ENCODE measurements at places on chromosomes 13 and 19. TPM values are rescaled to one million over a fixed set of nuclear protein-coding genes. Genes with fewer than 3 reads are reported as not detected.

FGF9 gene
- total RNA-seq = not detected

ZNF66 gene
- total RNA-seq = 0.27 TPM

FFAR1 gene
- not detected for total RNA-seq

CCDC194 gene
- total RNA-seq = not detected

LYPD3 gene
- 0.29 TPM for total RNA-seq

TEX29 gene
- not detected for total RNA-seq

CEACAM8 gene
- not detected for total RNA-seq

KASH5 gene
- not detected for total RNA-seq

ZNF320 gene
- total RNA-seq = 4.8 TPM

ZNF723 gene
- total RNA-seq = not detected

ZNF878 gene
- not detected for total RNA-seq

CD22 gene
- total RNA-seq = not detected
